ENCODE measurements at places on chromosomes 3 and 15.

GRCh38 chr3:127216415-127217261, 23.7 kb downstream of the PRR23E start:
- DNase-seq: no peak

DNA sequence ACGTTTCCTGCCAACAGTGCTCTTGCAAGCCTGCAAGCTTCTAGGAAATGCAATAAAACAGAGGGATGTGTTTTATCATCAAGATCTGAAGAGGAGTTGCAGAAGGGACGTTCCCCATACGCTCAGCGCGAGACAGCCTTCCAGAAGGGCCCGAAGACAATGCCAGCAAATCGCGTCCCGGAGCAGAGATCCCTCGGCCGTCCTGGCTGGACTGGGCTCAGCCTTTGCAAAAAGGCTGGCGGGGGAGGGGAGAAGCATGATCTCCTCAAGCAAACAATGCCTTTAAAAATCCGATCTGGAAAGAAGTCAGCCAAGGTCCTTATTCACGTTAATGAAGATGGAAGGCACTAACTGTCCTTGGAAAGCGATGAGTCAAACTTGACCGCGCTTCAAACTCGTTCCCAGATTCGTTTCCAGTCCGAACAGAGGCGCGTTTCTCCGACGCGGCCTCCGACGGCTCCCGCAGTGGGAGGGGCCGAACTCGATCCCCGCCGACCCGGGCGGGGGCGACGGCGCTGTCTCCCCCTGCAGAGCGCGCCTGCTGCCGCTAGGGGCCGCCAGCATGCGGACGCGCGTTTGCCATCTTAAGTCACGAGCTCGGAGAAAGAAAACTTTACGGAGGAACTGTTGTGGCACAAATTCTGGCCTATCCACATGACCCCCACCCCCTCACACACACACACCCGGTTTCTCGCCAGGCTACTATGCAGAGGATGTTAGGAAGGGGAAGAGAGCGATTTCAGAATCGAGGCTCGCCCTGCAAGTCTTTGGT, 5.5 kb downstream of the BCL6 start:
- DNase-seq: peak; percentile 63

GRCh38 chr3:16511681-16512434, 1.6 kb downstream of the RFTN1 start:
- DNase-seq: peak; percentile 74

DNA sequence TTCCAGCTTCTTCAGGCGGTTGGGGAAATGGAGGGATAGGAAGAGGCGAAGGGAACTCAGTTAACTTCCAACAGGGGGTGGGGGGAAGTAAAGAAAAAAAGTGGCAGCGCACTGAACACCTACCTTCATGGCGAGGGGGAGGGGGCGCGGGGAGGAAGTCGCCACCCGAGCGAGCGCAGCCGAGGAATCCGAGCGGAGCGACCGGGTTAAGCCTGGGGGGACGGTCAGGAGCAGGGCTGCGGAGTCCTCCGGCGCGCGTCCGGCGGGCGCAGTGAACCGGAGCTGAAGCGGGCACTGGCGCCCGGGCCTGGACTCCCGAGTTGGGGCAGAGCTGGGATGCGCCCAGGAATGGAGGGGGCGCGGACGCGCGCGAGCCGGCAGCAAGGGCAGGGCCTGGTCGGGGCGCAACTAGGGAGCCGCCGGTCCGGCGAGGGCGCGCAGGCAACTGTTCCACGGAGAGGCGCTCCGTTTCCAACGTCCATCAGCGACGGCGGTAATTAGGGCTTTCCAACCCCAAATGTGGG, at the start of gene WNT5A:
TSS of gene WNT5A (minus strand) at position 450 of the 524 bp plus-strand sequence. CDS start at position 129, 321 bp downstream.
- DNase-seq: no peak

DNA sequence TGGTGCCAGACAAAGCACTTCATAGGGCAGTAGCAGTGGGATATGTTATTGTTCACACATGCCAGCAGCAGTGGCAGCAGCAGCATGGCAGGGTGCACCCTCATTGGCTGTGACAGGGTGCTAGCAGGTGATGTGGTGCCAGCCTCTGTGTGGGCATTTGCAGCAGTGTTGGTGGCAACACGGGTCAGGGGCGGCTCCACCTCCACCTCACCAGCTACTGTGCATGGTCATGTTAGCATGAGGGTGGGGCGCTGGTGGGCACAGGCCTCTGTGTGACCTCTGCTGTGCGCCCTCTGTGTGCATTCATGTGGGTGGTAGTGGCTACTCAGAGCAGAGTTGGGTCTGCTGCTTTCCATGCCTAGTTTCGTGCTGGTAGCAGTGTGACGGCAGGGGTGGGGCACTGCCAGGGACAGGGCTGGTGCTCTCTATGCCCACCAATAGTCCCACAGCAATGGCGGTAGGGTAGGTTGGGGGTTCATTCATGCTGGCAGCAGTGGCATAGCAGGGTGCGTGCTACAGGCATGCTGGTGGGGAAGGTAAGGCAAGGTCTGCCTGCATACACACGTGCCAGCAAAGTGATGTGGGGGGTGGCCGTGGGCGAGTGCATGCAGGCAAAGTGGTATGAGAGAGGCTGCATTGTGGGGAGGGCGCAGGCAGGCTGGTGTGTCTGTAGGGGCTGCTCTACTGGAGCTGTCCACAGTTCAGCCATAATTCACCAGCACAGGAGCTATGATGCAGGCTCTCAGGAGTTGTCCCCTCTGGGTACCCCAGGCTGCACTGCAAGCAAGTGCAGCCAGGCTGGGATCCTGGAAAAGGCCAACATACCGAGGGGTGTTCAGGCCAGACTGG, 402.7 kb downstream of the GRM7 start:
- no peak for DNase-seq

- DNase-seq: no peak
Observed at GRCh38 chr3:58167431-58168351, 43.1 kb downstream of the DNASE1L3 start.

GRCh38 chr3:134694466-134694865, 43.6 kb upstream of the KY start:
- no peak for DNase-seq

DNA sequence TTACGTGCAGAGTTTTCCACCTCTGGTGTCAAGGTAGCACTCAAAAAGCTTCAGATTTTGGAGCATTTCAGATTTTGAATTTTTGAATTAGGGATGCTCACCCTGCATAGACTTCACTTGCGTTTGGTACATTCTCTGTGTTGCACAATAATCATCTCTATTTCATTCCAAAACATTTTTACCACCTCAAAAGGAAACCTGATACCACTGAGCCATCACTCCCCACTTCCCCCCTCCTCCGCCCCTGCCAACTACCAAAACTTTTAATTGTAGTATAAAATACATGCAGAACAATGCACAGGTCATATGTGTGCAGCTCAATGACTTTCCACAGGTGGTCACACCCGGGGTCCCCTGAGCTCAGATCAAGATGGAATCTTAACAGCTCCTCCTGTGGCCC, 208.8 kb downstream of the SV2B start:
- DNase-seq: no peak

GRCh38 chr3:32454111-32454510, 48.5 kb downstream of the CMTM6 start:
- no peak for DNase-seq

GRCh38 chr3:133851266-133851906, 44.3 kb downstream of the RAB6B start:
- DNase-seq: no peak

DNA sequence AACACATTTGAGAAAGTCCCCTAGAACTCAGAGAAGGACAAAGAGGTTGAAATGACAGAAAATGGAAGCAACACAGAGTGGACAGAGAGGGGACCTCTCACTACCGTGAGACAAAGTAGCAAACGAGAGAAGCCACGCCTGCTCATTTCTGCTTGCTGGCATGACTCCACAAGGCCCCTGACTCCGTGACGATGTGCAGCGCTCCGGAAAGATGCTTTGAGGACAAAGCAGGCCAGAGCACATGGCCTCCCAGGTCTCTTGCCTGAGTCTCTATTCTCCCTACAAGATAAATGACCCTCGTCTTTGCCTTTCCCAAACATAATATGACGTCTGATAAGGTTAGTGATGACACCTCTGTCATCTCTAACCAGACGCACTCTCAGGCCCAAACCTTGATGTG, 63.8 kb upstream of the CTSH start:
- DNase-seq: no peak

GRCh38 chr15:101016581-101016980, 97.4 kb downstream of the LRRK1 start:
- no peak for DNase-seq

DNA sequence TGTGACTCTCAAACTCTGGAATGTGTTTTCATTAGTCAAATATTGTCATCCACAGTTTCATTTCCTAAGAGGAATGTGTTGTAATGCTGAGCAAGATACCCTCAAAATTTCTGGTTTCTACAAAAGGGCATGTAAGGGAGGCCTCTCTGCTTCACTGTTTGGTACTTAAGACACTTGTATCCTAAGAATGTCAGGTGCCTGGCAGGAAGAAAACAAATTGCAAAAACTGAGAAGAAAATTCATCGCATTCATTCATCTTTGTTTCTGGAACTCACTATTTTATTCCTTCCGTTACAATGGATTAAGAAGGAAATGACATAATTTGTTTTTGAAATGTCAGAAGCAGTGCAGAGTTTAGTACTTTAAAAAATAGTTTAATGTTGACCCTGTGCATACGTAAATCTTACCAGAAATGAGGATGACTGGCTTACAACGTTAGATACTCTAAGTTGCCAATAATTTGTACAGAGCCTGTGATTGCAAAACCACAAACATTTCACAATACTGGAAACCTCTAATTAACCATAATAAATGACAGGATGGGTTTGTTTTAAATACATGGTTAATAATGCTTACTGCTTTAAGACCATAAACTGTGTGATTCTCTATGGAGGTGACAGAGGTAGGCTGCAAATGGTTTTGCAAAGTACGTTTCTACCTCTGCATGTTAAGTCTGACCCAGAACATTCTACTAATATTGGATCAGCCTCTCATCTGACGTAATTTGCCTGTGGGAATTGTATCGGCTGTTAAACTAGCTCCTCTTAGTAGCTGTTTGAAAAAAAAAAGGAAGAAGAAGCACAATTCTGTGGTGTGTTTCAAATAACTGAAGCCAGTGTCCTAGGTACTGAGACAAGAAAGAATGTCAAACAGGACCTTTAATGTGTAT, 477.8 kb downstream of the RBMS3 start:
- no peak for DNase-seq

GRCh38 chr3:121677141-121677540, 16.4 kb upstream of the HCLS1 start:
- DNase-seq: no peak

GRCh38 chr15:95932141-95932540, 398.4 kb upstream of the NR2F2 start:
- no peak for DNase-seq

DNA sequence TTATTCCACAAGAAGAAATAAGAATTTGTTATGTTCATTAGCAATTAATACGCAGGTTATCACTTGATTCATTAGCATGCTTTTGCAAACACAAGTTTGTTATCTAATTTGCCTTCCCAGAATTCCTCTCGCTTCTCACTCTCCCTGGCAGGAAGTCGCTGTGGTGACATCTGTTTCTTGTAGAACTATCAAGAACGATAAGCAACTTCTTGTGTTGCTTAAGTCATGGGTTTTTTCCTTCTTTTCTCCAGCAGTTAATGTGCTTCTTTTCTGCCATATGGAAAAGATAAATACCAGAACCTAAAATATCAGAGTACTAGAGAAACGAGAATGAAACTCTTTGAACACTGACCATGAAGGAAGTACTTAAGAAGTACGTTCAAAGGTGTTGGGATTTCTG, 99.8 kb upstream of the CHMP2B start:
- DNase-seq: no peak

GRCh38 chr15:49383266-49383665, 39.8 kb upstream of the FGF7 start:
- DNase-seq: no peak

DNA sequence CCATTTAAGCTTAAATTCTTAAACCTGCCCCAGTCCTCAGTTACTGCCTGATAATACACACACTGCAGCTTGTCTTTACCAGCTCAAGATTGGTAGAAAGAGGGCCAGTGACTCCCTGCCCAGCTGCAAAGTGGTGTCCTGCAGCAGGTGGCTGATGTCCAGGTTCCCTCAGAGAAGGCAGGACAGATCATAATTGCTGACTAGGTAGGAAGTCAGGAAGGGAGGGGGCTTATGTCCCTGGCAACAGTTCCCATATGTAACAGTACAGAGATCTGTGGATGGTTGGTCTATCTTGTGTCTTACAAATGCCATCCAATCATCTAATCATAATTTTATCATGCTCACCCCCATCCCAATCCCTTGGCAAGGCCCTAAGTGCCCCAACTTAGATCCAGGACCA, 492.1 kb upstream of the PPP2R3A start:
- DNase-seq: no peak

DNA sequence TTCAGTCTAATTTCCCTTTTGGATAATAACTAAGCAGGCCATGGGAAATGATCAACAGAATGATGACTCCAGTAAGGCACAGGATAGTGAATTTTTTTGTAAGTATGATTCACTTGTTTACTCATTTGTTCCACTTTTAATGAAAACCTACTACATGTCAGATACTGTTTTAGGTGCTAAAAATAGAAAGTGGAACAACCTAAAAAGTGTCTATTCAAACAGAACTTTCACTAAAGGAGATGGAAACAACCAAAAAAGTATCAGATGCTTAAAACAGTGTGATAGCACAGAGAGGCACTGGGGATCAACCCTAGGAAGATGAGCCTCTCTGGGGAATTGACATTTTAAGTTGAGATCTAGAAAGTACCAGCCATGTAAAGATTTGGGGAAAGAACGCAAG, 11.1 kb downstream of the RYK start:
- DNase-seq: no peak

DNA sequence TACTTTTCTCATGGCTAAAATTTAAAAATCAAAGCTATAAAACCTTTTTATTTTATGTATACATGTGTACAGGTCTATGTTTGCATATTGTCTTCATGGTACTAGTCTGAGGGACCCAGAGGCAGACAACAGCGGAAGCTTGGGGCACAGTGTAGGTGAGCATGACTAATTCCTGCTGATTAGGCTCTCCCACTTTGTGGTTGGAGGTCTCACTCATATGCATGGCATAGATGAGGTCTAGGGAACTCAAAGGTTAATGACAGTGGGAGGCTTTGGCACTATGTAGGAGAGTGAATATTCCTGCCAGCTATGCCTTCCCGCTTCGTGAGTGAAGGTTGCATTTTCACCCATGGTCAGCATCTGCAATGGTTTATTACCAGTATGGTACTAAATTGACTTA, 47.5 kb upstream of the AADACL2 start:
- DNase-seq: no peak

DNA sequence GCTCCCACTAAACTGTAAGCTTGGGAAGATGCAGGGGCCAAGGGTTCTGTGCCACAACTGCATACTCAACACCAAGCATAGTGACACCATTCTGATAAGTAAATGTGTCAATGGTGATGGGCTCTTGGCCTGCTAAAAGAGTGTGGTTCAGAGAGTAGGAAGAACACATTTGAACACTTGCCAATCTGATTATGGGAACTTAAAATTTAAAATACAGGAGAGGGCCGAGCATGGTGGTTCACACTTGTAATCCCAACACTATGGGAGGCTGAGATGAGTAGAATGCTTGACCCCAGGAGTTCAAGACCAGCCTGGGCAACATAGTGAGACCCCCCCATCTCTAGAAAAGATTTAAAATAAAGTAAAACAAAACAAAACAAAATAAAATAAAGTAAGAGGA, 34.1 kb downstream of the PTPN9 start:
- no peak for DNase-seq

- DNase-seq: no peak
Observed at GRCh38 chr15:62456011-62456920, 291.2 kb upstream of the C2CD4B start.

All from thoracic aorta (tissue), 2 donors.